ENCODE measurements at places on chromosomes 6 and 20. TPM values are rescaled to one million over a fixed set of nuclear protein-coding genes. Genes with fewer than 3 reads are reported as not detected.

BTNL2 gene
- total RNA-seq = not detected

GRCh38 chr6:84618836-84619235 lies 145.6 kb downstream of the TBX18 start:
- no peak overlapping the region for H3K4me3 ChIP-seq
- H3K27ac ChIP-seq = no peak overlapping the region
- H3K36me3 ChIP-seq = no peaks in the 10 kb centered on the region
- no peaks in the 10 kb centered on the region for H3K4me1 ChIP-seq
- no peak for DNase-seq
- no peaks in the 10 kb centered on the region for H3K27me3 ChIP-seq

SLC17A9 gene
- 7.6 TPM for total RNA-seq

GRIK2 gene
- total RNA-seq = not detected

DNA sequence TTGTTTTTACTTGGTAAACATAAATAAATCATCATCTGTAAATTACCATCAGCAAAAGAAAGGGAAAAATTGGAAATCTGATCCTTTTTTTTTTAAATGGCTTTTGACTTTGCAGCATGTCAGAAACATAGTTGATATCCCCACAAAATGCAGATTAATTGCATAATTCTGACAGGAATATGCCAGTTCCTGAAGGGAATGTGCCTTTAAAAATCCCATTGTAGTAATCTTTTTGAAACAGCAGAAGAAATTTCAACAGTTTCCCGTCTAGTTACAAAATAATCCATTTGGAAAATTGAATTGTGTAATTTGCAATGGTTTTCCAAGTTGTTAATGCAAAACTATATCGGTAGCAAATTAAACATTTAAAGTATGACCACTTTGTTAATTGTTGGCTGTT lies 95.2 kb downstream of the DOK5 start:
- H3K4me1 ChIP-seq = no peaks in the 10 kb centered on the region
- no peak overlapping the region for H3K27ac ChIP-seq
- H3K36me3 ChIP-seq = no peaks in the 10 kb centered on the region
- no peak for DNase-seq
- H3K4me3 ChIP-seq = no peak overlapping the region

GRCh38 chr20:15476186-15476585 lies 1097.1 kb downstream of the KIF16B start:
- no peak overlapping the region for H3K27ac ChIP-seq
- H3K4me1 ChIP-seq = no peaks in the 10 kb centered on the region
- DNase-seq = no peak
- H3K4me3 ChIP-seq = no peak overlapping the region

SLC16A10 gene
- total RNA-seq = 2.8 TPM

- DNase-seq = no peak
- H3K4me1 ChIP-seq = no peaks in the 10 kb centered on the region
- no peak overlapping the region for H3K4me3 ChIP-seq
- H3K27ac ChIP-seq = no peak overlapping the region
- H3K36me3 ChIP-seq = no peaks in the 10 kb centered on the region
Measured at GRCh38 chr6:75098709-75099108, 107.1 kb downstream of the COL12A1 start.

- H3K36me3 ChIP-seq = no peaks in the 10 kb centered on the region
- no peak overlapping the region for H3K27ac ChIP-seq
- no peak overlapping the region for H3K4me3 ChIP-seq
- H3K27me3 ChIP-seq = no peaks in the 10 kb centered on the region
- no peak for DNase-seq
Measured at GRCh38 chr6:78253618-78254017, 600.8 kb downstream of the MEI4 start.
